Activated CD4-positive, alpha-beta T cell treated with anti-CD3 and anti-CD28 coated beads for 1 hour (primary cell): ENCODE measurements at places on chromosomes 2 and 18.
A peak's percentile ranks its signal among the peaks of the same experiment; 100 is the strongest.

- no peak for DNase-seq
Observed at GRCh38 chr18:35038881-35039491, 2.2 kb upstream of the MAPRE2 start.

DNA sequence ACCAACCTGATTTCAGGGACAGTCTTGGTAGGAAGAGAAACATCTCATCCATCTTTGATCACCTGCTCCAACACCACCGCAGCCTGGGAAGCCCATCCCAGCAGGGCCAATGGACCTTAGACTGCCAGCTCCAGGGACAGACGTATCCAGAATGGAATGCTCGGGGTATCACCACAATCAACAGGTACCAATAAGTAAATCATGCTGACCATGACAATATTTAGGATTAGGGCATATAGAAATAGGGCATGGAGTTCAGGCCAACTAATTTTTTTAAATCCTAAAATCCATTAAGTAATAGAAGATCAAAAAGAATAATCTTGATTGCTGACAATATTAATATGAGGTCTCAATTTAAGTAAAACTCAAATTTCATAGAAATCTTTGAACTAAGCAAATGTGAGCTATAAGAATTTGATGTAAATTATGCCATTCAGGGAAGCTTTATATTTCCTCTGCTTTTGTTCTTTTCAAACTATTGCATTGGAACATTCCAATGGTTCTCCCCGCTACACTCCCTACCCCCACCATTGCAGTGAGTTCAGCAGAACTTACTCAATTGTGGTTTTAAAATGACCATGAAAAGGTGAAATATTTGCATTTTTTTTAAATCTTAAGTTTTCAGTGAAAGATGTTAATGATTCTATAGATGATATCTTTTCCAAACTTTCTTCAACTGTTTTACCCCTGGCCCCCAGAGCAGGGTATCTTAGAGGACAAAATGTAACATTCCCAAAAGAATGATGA, 138.6 kb downstream of the DNER start:
- no peak for DNase-seq

DNA sequence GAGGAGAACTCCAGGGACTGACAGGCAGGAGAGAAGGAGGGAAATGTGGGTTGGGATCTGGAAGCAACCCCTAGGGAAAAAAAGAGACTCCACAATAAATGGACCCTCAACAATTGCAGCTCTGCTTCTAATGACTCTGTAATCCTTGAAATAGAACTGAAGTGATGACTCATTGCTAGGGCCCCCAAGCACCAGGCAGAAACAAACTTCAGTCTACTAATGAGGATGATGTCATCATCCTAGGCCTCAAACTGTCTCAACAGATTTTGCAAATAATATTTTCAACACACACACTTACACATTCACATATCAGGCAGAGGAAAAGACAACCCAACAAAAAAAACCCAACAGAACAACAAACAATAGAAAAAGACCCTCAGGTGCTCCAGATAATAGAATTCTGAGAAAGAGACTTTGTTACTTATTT, 143.3 kb downstream of the HDAC4 start:
- DNase-seq: no peak

DNA sequence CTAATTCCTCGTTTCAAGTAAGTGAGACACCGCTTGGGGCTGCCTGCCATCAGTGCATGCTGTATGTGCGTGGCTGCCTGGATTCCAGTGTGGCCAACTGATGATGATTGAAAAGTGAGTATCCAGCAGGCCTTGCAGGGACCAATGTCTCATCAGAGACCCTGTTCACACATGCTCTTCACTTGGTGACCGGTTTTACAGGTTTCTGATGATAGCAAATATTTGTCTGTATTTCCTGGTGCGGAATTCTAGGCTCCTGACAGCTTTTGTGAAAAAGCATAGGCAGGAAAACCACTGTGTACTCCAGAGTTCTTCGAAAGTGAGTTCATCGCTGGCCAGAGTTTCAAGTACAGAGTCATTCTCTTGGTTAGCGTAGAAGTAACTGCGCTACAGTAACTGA, 13.8 kb upstream of the YWHAQ start:
- no peak for DNase-seq

DNA sequence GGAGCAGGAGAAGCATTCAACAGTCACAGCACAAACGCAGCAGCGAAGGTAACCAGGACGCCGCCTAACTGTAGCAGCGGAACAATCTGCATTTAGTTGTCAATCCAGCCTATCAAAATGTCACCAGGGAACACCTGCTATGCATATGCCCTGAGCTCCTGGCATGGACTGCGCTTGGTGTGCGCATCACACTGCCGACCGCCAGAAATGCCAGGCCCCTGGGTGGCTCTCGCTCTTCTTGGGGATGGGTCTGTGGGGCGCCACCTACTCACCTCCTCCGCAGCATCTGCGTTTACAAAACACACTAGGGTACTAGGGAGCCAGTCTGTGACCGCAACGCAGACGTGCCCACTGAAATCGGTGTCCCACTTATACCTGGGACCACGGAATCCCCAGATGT, 31.7 kb downstream of the ZNF516 start:
- no peak for DNase-seq

- DNase-seq: no peak
Observed at GRCh38 chr2:216074794-216075193, 6.8 kb downstream of the PECR start.

DNA sequence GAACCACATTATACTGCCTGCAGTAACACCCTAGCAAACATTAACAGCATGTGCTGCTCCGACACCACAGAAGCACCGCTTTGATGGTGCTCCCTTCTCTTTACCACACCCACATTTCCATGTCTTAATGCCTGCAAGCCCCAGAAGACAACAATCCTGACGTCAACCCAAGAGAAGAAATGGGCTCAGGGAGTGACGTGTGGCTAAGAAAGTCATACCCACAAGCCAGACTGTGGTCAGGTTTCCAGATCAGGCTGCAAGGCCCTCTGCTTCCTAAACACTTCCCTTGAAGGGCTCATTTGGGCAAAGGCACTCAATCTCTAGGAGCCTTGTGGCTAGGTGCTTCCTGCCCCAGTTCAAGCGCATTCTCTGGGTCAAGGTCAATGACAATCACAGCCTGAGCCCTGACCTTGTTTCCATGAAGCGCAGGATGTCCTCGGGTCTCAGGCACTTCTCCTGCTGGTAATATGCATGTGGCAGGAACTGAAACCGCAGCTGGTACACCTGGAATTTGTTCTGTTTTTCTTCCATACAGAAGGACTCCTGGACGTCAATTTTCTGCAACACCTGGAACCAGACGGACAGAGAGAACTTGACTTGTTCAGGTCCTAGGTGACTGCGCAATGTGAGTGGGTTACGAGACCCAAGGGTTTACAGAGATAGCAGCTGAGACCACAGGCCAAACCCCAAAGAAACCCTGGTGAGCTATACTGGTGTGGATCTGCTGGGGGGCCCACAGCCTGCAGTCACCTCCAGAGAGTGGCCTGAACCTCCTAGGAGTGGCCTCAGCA, 67.2 kb downstream of the POLR1A start:
- peak; percentile 53 for DNase-seq

- DNase-seq: peak; percentile 58
Observed at GRCh38 chr2:85678794-85679672, 11.0 kb upstream of the SFTPB start.

DNA sequence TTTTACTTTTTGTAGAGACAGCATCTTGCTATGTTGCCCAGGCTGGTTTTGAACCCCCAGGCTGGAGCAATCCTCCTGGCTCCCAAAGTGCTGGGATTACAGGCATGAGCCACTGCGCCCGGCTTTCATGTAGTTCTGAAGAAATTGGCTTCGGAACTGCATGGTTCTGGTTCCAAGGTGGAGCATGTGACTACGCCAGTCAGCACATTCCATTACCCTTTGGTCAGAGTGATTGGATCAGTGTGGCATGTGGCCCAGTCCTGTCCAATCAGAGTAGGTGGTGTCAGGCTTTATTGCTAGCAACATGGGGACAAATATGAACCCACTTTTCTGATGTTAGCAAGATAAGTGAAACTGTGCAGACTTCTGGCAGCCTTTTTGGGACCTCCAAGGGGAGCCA, 16.3 kb upstream of the ATOH8 start:
- no peak for DNase-seq

DNA sequence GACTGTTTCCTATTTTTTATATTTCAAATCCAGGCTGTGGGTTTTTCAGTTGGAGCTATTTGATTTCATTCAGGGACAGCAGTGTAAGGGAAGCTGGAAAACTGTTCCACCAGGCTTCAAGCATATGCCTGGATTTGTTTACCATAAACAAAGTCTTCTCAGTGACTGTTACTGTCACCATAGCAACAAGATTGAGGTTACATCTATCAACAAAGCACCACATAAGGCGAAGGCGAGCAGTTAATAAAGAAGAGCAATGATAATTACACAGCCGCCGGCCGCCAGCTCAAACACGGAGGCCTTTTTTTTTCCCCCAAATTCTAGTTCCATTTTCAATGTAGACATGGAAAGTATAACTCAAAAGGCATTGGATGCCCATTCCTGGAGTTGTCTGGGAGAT, 553.7 kb upstream of the SYT4 start:
- no peak for DNase-seq

GRCh38 chr2:154293864-154294263, 404.6 kb upstream of the KCNJ3 start:
- no peak for DNase-seq

GRCh38 chr2:96541398-96542152, 5.0 kb downstream of the ARID5A start:
- DNase-seq: no peak

DNA sequence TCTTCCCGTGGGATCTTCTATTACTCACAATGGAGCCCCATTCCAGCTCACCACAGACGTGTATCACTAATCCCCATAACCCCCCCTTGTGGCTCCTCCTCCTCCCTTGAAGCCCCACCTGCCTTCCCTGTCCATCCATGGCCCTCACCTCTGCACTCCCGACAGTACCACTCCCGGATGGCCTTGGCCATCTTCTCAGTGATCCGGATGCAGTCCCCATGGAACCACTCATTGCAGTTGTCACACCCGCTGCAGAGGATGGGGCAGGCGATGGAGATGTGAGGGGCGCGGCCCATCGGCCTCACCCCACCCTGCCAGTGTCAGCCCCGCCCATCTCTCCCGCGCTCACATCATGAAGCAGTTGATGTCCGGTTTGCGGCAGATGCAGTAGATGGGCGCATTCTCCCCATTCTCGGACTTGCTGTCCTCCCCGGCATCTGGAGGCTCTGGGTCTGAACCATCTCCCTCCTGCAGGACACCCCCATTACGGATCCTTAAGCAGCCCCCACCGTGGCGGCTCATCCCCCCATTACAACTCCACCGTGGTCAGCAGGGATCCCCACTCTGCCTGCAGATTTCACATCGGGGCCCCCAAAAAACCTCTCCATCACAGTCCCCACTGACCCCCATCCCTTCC, 983 bp downstream of the CXXC1 start:
- no peak for DNase-seq

GRCh38 chr2:23379220-23379695, 5.7 kb upstream of the KLHL29 start:
- DNase-seq: no peak

- no peak for DNase-seq
Observed at GRCh38 chr2:108436976-108437375, 12.0 kb upstream of the GCC2 start.

DNA sequence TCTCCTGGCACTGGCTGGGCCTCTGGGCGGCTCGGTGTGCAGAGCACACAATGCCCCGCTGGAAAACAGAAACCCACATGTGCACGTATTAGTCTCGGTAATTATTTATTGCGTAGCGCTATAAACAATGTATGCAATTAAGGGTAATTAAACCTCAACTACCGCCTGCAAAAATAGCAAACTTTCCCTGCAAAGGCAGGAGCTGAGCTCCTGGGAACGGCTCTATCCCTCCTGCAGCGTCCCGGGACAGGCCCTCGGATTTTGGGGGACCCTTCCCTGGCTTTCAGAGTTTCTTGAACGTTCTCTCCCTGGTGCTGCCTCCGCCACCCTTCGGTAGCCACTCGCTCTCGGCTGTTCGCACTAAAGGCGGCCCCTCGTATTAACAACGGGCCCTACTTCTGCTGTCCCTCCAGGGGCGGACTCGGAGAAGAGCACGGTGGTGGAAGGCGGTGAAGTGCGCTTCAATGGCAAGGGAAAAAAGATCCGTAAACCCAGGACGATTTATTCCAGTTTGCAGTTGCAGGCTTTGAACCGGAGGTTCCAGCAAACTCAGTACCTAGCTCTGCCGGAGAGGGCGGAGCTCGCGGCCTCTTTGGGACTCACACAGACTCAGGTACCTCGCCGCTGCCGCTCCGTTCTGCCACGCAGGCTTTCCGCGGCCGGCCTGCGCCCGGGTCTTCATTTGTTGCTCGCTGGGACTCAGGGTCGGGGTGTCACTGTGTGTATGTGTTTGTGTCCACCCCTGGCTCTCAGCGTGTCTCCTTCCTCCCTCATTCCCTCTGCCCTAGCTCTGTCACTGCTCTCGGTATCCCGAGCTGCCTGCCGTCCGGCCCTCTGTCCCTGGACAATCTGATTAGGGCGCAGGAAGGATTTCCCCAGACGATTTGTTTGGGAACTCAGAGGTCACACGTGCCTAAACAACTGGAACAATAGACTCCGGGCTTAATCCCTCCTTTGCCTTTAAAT, 1.2 kb downstream of the DLX1 start:
- DNase-seq: no peak

GRCh38 chr2:56286936-56287335, 103.1 kb downstream of the CCDC85A start:
- no peak for DNase-seq

GRCh38 chr2:161857920-161858319, 216.1 kb downstream of the DPP4 start:
- DNase-seq: no peak

DNA sequence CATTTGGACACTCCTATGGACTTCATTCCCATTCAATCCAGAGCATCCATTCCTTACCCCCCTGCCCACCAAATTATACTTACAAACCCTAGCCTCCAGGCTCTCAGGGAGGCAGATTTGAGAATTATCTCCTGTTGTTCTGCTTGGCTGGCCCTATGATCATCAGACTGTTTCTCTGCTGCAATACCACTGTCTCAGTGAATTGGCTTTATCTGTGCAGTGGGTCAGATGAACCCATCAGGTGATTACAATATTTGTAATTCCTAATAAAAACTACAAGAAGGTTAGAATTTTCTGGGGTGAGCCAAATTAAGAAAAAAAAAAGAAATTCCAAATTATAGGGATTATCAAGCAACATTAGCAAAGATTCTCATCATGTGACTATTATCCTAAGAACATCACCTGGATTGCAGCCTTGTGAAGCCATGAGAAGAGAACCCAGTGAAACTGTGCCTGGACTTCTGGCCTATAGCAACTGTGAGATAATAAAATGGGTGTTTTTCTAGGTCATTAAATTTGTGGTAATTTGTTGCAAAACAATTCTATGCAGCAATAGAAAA, 17.8 kb upstream of the SLC25A52 start:
- no peak for DNase-seq

- DNase-seq: no peak
Observed at GRCh38 chr2:224260372-224261020, 141.4 kb downstream of the FAM124B start.

- no peak for DNase-seq
Observed at GRCh38 chr2:39068299-39069135, 52.3 kb downstream of the SOS1 start.
